Ecto neural progenitor cell (in vitro differentiated cells): ENCODE measurements at places on chromosomes 1 and 21.

- peak; percentile 36 for DNase-seq
These were observed 413.1 kb downstream of the PTPRU start for GRCh38 chr1:29649189-29650040.

GRCh38 chr1:244074559-244075171 is 23.6 kb downstream of the ZBTB18 start:
- DNase-seq = no peak

- no peak for DNase-seq
These were observed 25.3 kb downstream of the NGF start for GRCh38 chr1:115312742-115313141.

- DNase-seq = no peak
These were observed at the start of gene CCDC18 for GRCh38 chr1:93180723-93181613. Gene CCDC18 (plus strand): TSS chr1:93180724. CDS start chr1:93183362, 2,638 bp downstream.

DNA sequence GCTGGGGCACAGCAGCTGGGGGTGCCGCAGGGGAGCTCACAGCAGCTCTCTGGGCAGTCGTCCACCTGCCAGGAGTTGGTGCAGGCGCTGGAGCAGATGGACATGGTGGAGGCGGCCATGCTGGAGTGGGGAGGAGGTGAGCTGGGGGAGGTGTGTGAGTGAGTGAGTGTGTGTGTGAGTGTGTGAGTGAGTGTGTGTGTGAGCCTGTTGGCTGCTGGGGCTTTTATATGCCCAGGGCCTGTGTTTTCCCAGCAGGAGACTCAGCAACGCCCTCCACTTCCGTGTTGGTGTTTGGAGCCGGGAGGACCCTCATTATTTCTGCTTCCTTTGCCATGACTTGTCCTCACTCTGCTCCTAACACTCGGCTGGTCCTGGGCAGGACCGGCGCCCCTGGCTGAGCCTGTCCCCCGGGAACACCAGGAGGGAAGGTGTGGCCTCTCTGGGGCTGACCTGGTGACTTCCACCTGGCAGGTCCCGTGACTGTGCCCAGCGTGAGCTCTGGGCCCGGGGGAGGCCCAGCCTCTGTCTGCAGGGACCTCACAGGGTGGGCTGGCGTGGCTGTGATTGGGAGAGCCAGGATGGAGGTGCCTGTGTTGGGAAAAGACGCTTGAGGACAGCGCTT is at the start of gene KRTAP10-2:
Gene KRTAP10-2, minus strand, starts transcription at position 166 of the 622 bp plus-strand sequence. Its CDS starts 47 bp downstream, at position 119.
- peak; percentile 45 for DNase-seq

- DNase-seq = peak; percentile 63
These were observed 27.7 kb downstream of the TRIM11 start for GRCh38 chr1:228378873-228379460.
